Urinary bladder (tissue), 4 donors: ENCODE measurements at places on chromosomes 3 and 15. TPM values are rescaled to one million over a fixed set of nuclear protein-coding genes. Genes with fewer than 3 reads are reported as not detected.

GRCh38 chr3:54356261-54357045, 234.1 kb downstream of the CACNA2D3 start:
- DNase-seq = no peak

GRCh38 chr15:53758412-53758811, 1.1 kb downstream of the WDR72 start:
- no peak for DNase-seq

GOLGA8T gene
- 0.37 TPM for total RNA-seq

WNT7A gene
- not detected for total RNA-seq

- DNase-seq = no peak
Observed at GRCh38 chr3:178743297-178743696, 207.1 kb downstream of the KCNMB2 start.

- no peak for DNase-seq
Observed at GRCh38 chr15:98651581-98652220, 3.4 kb downstream of the IGF1R start.

ACVR2B gene
- total RNA-seq = 11.7 TPM

DNA sequence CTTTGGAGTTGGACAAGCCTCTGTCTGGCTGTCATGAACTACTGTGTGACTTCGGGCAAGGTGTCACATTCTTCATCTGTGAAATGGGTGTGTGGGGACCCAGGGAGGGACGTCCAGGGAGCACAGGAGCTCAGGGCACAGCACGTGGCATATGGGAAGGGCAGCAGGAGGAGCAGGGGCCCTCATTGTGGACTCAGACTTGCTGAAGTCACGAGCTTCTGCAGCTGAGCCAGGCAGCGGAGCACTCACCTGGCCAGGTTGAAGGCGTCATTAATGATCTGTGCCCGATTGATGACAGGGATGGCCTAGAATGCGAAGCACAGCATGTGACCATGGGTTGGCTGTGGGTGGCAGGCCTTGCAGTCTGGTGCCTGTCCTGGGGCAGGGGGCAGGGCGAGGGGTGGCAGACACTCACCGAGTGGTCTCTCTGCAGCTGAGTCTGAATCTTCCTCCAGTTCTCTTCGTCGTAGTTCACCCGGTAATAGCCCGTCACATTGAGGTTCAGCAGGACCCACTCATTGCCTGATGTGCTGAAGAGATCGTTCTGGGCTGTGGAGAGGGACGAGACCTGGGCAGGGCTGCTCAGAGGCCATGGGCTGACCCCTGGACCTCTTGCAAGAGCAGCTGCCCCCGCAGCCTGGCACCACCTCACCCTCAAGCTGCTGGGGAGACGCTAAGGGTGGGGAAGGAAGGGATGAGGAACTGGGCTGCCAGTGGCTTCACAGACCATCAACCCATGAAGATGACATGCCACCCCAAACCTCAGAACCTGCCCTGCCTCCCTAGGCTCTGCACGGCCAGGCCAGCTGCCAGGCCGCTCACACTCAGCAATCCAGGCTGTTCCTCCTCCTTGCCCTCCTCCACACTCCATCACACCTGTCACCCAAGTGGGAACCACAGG, 15.4 kb downstream of the ANPEP start:
- no peak for DNase-seq

MRPL46 gene
- 17.7 TPM for total RNA-seq

DNA sequence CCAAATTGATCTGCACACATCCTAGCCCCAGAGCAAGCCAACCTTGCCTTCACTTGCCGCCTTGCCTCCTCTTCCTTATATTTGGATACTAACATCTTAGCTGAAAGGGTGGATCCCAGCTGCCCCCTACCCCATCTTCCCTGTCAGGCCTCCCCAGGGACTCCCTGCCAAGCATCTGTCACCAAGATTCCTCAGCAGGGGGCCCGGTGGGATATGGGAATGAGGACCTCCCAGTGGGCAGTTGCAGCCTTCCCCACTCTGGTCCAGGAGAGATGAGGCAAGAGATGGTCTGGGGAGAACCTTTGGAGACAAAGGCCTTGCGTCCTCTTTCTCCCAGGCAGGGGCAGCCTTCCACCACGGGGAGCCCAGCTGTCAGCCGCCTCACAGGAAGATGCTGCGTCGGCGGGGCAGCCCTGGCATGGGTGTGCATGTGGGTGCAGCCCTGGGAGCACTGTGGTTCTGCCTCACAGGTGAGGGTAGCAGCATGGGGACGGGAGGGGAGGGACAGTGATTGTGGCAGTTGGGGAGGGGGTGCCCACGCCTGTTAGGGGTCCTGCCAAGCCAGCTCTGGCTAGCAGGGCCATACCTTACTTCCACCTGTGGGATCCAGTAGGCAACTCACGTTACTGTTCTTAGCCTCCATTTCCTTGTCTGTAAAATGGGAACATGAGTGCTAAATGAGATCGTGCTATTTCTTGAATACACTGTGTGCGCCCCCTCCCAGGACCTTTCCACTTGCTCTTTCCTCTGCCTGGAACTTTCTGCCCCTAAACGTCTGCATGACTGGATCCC, 15.3 kb downstream of the CD276 start:
- no peak for DNase-seq
